ENCODE measurements at places on chromosomes 5 and 9.

GRCh38 chr9:82538634-82539033, 524.3 kb downstream of the RASEF start:
- DNase-seq: no peak

GRCh38 chr5:129664336-129664937, 83.5 kb upstream of the MINAR2 start:
- peak; percentile 11 for DNase-seq

- no peak for DNase-seq
These were observed 362.9 kb downstream of the ARRDC3 start for GRCh38 chr5:91020065-91020800.

DNA sequence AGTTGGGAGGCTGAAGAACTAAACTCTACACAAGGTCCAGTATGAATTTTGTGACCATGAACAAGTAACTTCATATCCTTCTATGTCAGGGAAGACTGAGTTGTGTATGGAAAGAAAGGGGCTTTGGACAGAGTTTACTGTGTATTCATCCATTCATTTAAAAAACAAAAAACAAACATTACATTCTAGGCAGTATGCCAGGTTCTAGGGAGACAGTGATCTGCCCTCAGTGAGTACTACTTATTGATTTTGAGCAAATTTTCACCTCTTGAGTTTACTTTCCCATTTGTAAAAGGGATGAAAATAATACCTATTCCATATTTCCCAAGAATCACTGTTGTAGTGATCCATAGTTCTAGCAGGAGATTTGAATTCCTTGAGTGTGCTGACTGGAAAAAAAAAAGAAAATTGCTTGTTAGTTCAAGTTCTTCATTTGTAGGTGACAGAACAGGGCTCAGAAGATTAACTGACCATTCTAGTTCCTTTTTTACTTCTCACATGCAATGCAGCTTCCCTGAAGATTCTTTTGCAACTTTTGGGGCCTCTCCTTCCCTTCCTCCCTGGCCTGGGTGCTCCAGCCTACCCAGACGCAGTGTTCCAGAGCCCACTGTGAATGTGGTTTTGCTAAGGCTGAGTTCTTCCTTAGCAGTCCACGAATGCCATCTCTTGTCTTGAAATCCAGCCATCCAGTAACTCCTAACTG, 2.6 kb upstream of the GAPVD1 start:
- DNase-seq: no peak

GRCh38 chr9:112043423-112043822, 131.7 kb downstream of the SUSD1 start:
- no peak for DNase-seq

DNA sequence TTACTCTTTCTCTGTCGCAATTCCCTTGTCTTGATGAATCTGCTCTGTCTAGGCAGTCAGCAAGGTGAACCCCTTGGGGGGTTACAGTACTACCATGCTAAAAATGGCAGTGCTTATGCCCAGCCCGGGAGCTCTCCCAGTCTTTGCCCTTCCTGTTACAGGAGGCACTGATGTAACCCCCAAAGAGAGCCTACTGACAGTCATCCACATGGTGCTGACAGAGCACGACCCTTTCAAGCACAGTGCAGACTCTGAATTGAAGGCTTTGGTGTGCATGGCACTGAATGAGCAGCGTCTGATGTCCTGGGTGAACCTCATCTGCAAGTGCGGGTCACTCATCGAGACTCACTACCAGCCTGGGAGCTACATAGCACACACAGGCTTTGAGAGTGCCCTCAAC, 34.5 kb upstream of the SLC36A2 start:
- DNase-seq: no peak

Data from NK-92 treated with Interleukin-12 subunit alpha and Interleukin-12 subunit beta, amount 100 ng/mL, for 24 hours (cell line).